GDM1 (cell line): ENCODE measurements at places on chromosomes 1 and 21.

GRCh38 chr1:47774986-47775834, 222.0 kb downstream of the TRABD2B start:
- DNase-seq = no peak

GRCh38 chr1:208644401-208645160, 400.4 kb upstream of the PLXNA2 start:
- DNase-seq = no peak

DNA sequence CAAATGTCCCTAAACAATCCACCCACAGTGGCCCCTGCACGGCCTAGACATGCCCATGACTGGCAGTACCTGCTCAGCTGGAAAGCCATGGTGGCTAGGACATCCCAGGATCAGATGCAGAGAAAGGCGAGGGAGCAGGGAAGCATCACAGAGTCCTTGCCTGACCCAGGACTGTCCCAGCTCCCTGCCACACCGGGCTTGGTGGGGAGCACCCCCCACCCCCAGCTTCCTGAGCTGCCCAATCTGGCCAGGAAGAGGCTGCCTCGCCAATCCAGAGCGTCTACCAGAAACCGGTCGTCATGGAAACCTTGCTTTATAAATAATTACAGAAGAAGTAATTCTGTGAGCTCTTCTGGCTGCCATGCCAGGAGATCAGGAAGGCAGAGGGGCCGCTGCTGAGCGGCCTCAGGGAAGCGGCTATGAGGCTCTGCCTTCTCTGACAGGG, 34.8 kb downstream of the ACOT7 start:
- no peak for DNase-seq

DNA sequence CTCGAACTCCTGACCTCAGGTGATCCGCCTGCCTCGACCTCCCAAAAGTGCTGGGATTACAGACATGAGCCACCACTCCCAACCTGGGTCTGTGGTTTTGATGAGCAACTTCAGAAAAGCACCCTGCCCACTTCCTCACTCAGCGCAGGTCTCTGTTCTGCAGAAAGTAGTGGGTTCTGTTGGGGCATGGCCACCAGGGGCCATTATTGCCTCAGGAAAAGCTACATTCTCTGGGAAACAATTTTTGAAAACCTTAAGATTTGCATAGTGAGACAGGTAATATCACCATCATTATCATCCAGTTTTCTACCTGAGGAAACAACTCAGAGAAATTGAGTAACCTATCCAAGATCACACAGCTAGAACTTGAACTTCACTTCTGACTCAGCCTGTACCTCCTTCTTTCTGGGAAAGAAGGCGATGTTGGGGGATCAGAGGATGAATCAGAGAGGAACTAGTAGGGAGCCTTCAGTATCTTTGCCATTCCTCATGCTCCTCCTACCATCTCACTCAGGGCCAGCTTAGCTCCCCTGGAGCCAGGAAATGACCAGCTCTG, 7.1 kb upstream of the NES start:
- DNase-seq = no peak

- no peak for DNase-seq
Measured at GRCh38 chr1:65623895-65624294, 168.8 kb upstream of the PDE4B start.
